ENCODE measurements at places on chromosomes 5 and 9. TPM values are rescaled to one million over a fixed set of nuclear protein-coding genes. Genes with fewer than 3 reads are reported as not detected.
A peak's percentile ranks its signal among the peaks of the same experiment; 100 is the strongest.

DNA sequence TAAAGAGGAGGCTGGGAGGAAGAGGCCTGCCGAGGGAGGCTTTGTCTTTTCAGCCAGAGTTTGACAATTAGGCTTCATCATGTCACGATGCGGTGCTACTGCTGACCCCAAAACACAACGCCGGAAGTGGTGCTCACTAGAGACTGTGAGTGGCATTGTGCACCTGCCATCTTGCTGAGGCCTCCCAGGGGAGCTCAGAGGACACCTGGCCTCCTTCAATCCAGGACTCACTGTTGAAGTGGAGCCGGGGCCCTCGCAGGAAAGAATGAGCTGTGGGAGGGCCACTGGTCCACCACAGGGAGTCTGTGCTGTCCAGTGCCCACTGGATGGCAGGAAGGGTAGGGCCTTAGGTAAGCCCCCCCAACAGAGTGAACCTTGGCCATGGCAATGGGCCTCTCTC lies 12.7 kb upstream of the SLC25A48 start:
- DNase-seq, result no peak

DNA sequence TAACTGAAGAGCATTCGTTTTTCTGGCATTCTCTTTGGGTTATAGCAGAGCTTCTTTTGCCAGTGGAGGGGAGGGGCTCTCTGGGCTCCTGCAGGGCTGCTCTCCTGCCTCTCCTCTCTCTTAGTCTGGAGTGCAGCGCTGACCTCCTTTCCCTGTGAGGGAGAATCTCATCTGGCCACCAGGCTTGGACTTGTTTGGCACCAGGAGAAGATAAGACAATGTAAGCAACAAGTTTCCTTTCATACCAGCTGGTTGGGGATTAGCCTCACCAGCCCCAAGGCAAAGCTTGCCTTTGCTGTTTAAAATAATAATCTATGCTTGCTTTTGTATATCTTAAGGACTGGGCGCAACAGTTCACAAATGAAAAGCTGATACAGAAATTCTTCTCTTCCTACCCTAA lies 196.4 kb downstream of the TLE4 start:
- DNase-seq, result no peak

- no peak for DNase-seq
Observed at GRCh38 chr5:133716532-133717183, 104.3 kb upstream of the FSTL4 start.

GRCh38 chr9:4464911-4465513 lies 25.3 kb upstream of the SLC1A1 start:
- DNase-seq, result no peak

GRCh38 chr5:135729321-135729786 lies 105.1 kb upstream of the SLC25A48 start:
- DNase-seq, result no peak

DNA sequence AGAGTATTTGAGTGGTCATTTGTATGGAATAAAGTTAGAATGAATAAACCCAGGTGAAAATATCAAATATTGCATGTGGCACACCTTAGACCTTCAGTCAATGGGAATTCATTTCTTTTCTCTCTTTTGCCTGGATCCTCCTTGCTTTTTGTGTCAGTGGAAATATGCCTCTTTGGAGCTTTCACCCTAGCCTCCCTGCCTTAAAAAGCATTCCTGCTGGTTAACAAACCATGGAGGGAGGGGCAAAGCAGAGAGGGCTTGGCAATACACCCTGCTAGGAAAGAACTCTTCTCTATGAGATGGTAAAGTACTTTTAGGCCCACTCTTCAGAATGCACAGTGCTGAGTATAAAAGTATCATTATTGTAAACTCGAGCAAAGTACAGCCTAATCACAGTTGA lies 383.7 kb downstream of the DMAC1 start:
- no peak for DNase-seq

GRCh38 chr5:72392326-72392733 lies 72.2 kb downstream of the PTCD2 start:
- no peak for DNase-seq

GRCh38 chr9:134283111-134283515 lies 43.1 kb upstream of the RXRA start:
- peak; percentile 31 for DNase-seq

GRCh38 chr5:173971681-173972345 lies 17.2 kb upstream of the C5orf47 start:
- no peak for DNase-seq

DNA sequence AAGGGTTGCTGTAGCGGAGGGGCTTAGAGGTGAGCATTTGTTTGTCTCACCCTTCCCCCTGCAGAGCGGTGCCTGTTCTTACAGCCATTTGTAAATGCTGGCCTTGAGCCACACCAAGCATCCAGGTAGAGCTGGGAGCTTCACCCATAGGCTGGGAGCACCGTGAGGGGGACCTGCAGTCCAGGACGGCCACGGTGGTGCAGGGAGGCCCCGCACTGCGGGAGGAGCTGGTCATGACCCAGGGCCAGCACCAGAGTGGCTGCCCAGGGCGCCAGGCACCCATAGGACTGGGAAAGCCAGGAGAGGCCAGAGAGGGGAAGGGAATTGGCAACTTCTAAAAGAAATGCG lies 197.3 kb upstream of the ADAMTS16 start:
- DNase-seq, result no peak

- DNase-seq, result no peak
Observed at GRCh38 chr5:139642213-139642612, 5.9 kb upstream of the CXXC5 start.

- no peak for DNase-seq
Observed at GRCh38 chr5:79378510-79379186, 135.3 kb downstream of the HOMER1 start.

DNA sequence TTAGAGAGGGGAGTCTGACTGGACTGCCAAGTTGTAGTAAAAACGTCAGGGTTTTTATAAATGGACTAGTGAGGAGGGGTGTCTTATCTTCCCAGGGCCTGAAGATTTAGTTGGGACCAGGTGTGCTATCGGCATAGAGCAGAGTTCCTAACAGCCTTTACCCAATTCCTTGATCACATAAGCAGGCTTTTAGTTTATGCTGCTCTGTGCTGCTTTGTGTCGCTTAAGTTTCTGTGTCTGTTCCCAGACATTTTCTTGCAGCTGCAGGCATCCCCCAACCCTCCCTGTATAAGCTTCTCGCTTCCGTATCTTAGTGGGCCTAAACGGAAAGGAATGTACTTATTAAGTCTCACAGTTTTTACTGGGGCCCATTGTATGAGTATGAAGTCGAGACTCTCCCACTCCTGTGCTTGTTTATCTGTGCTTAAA lies 2.6 kb upstream of the SMC5 start:
- DNase-seq, result no peak

DNA sequence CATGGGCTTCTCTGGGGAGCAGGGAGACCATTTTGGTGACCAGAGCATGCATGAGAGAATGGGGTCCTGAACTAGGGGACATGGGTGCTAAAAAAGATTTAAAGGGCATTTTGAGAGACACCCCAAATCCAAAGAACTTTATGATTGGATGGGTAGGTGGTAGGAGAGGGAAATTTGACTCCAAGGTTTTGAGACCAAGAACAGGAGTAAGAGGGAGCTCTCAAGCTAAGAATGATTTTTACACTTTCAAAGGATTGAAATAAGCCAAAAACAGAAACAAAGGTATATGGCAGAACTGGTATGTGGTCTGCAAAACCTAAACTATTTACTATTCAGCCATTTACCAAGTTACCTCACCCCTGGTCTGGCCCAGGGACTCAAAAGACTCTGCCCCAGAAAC lies 318.2 kb upstream of the CLINT1 start:
- no peak for DNase-seq

Gene LPAR1
- total RNA-seq, result 134 TPM

Gene ANKRD20A1
- 1.6 TPM for total RNA-seq

Gene PDLIM4
- total RNA-seq, result 17.4 TPM

Gene STPG3
- total RNA-seq, result not detected

Gene STC2
- total RNA-seq, result 3.4 TPM

Gene LHX3
- total RNA-seq, result not detected

Gene ABLIM3
- 9.8 TPM for total RNA-seq

Gene ADAMTS16
- 13.5 TPM for total RNA-seq

Gene N4BP3
- 4.2 TPM for total RNA-seq
